ENCODE measurements at places on chromosomes 3 and 15.

DNA sequence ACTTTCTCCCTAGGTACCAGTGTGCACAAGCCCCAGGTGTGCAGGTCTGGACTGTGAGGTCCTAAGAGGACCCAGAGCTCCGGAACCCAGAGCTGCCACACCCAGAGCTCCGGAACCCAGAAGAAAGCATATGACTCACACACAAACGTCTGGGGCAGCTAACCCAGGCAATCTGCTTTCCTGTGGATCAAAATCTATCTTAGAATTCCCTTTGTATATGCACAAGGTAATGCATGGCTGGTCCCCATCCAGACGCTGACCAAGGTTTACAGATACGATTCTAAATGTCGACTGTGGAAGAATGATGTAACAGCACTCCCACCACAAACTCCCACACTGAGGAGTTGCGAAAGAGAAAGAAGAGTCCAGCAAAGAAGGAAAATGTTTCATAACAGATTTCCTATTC, 15.7 kb downstream of the KCNMB2 start:
- DNase-seq, result no peak

DNA sequence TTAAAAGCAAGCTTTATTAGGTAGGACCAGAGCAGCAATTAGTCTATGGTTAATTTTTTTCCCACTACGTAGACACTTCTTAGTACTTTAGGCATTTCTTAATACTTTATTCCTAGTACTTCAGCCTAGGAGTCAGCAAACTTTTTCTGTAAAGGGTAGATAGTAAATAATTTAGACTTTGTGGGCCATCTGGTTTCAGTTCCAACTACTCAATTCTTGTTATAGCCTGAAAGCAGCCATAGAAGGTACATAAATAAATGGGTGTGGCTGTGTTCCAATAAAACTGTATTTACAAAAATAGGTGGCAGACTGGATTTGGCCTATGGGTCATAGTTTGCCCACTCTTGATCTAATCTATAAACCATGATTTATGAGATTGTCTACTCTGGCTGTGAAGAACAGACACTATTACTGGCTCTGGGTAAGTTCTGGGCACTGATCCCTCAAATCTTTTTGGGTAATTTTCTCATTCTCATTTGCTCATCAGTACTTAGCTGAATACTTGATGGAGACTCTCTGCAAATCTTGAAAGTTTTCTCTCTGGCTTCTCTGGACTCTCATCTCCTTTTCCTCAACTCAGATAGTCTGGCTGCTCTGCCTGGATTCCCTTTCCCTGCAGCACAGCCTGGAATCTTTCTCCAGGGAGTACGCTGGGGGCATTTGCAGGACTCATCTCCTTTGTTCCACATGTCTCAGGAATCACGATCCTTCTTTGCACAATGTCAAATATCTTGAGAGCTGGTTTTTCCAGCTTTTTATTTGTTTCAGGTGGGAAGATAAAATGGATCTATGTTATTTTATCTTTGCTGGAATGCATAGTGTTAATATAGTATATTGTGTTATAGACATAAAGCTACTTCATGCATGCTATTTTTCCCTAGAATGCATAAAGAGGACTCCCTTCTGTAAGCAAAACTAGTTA, 524.8 kb upstream of the TBL1XR1 start:
- DNase-seq, result no peak

DNA sequence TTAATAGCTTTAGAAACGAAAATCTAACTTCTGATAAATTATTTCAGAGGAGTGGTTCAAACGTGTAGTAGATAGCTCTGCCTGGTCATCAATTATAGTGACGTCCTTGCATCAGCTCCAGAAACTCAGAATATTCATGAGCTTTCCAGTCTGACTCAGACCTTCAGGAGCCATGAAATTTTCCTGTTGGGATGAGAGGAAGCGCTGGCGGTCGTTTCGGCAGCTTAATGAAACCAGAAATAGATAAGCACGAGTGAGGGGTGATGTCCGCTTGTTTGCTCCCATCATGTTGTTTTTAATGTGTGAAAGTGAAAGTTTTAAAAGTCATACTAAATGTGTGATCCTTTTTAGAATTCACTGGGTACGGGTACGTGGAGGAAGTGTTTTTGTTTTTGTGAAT, 141.1 kb downstream of the PGPEP1L start:
- no peak for DNase-seq

DNA sequence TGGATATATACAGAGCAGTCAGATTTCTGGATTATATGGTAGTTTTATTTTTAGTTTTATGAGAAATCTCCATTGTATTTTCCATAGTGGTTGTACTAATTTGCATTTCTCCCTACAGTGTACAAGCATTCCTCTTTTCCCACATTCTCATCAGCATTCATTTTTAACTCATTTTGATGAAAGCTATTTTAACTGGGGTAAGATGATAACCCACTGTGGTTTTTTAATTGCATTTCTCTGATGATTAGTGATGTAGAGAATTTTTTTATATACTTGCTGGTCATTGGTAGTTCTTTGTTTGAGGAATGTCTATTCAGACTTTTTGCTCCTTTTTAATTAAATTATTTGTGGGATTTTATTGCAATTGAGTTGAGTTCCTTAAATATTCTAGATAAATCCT, 903.6 kb downstream of the DIPK2A start:
- no peak for DNase-seq

- no peak for DNase-seq
Observed at GRCh38 chr15:26928051-26928450, 42.9 kb upstream of the GABRG3 start.

- DNase-seq, result no peak
Observed at GRCh38 chr15:94359716-94360115, 128.4 kb downstream of the MCTP2 start.
